ENCODE measurements at places on chromosomes 6 and 20.

- H3K4me1 ChIP-seq: peaks cover 5% of the 10 kb centered on the region
- H3K4me3 ChIP-seq: no peak overlapping the region
- H3K27me3 ChIP-seq: no peaks in the 10 kb centered on the region
- no peak for DNase-seq
- no peak overlapping the region for H3K27ac ChIP-seq
Measured at GRCh38 chr6:6588924-6589709, 597 bp downstream of the LY86 start.

DNA sequence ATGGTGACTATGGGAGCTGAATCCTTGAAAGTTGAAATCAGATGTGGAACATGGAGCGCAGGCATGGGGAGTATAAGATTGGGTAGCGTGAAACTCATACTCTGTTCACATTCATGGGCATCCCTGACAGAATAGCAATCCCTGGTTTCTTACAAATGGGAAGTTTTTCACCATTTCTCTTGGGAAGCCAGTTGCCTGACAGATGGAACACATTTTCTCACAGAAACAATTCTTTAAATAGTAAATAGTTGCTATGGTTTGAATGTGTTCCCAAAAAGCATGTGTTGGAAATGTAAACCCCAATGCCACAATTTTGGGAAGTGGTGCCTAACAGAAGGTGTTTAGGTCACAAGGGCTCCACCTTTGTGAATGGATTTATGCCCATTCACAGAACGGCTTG, 262.8 kb upstream of the HS3ST5 start:
- H3K4me1 ChIP-seq: no peaks in the 10 kb centered on the region
- H3K27ac ChIP-seq: no peak overlapping the region
- no peaks in the 10 kb centered on the region for H3K27me3 ChIP-seq
- DNase-seq: no peak

DNA sequence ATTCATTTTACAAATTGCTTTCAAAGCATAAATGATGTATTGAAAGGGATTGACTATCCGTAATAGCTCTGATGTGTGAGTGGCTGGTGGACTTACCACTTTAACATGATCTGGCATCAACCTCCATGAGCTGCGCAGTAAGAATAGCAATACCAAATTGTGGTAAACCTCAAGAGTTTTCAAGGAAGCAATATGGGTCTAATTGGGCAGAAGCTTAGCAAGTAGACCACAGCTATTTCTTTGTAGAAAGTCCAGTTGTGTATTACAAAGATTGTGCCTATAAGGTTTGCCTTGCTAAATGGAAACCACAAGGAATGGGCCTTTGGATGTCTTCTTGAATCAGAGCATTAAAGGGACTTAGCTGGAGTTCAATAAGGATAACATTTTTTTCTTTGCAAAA, 736.6 kb downstream of the KIF16B start:
- no peaks in the 10 kb centered on the region for H3K36me3 ChIP-seq
- no peaks in the 10 kb centered on the region for H3K4me1 ChIP-seq
- H3K27ac ChIP-seq: no peak overlapping the region
- no peak overlapping the region for H3K4me3 ChIP-seq

DNA sequence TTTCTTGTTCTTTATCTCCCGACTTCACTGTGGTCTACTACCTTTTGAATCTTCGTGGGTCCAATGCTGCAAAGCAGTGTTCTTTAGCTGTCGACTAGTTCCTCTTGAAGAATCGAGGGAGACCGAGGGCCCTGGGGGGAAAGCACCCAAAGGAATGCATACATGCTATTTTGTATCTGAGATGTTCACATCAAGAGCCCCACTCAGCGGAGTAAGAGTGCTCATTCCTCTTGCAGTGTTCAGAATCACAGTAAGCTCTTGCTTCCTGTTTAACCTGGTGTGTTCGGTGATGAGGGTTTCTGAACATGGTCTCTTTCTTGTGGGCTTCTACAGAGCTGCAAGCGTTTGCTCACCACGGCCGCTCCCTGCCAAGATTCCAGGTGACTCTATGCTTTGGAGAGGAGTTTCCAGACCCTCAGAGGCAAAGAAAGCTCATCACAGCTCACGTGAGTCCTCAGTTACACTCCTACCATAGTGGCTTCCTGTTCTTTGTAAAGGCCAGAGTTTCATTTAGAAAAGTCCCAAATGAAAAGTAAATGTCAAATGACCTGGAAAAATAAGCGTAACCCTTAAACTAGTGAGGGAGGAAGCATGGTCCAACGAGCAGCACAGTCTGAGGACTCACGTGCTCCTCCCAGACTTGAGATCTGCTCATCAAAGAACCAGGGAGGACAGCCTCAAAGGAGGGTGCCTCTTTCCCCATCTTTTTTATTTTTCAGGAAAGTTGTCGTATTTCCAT, 13.3 kb downstream of the IRF4 start:
- H3K4me3 ChIP-seq: no peak overlapping the region
- DNase-seq: no peak
- peaks cover 21% of the 10 kb centered on the region for H3K27me3 ChIP-seq
- H3K27ac ChIP-seq: no peak overlapping the region

Measured in suprapubic skin (tissue), 4 donors.